ENCODE measurements at places on chromosomes 4 and X.

DNA sequence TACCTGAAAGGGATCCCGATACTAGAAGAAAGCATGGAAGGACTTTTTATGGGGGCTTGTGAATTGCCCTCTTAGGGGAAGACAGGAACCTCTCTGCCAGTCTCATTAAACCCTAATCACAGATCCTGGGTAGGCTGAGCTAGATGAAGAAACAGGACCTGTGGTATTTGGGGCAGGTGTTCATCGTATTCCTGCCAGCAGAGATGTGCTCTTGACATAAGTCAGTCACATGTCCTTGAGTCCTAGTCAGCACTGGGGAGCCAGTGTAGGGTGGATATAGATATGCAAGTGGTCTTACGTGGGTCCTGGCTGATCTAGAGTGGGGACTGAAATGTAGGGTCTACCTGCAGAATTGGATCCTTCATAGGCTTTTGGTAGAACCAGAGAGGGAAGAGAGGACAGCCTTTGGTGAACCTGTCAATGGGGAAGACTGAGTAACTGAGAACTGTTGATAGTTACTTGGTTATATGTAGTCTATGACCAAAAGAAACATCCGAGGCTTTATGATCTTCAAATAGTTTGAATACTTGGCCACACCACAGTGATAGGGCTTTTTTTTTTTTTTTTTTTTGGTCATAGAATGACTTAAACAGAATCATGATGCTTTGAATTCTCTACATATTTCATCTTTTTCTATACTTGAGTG, 63.5 kb upstream of the WDR1 start:
- no peak for DNase-seq

- DNase-seq = no peak
Measured at GRCh38 chrX:70455366-70456202, 10.9 kb downstream of the DLG3 start.

- no peak for DNase-seq
Measured at GRCh38 chrX:86014421-86014820, 32.9 kb downstream of the CHM start.

DNA sequence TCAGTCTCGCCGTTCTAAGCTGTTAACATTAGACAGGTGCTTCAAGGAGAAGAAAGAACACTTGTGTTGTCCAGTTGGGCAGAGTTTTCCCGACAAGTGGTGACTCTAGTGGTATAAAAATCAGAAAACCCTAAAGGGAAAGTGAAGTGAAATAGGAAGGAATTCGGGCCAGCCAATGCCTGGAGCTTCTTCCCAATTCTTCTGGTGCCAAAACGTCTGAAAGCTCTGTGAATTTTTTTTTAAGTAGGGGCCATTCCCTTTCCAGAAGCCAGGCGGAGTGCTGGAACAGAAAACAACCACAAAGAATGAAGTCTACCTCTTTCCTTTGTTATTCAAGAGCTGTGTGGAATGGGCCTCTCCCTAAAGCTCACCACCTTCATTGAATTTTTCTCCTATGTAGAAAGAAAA, 43.1 kb upstream of the PPARGC1A start:
- DNase-seq = no peak

GRCh38 chrX:10923466-10923865, 187.7 kb upstream of the HCCS start:
- DNase-seq = no peak

- no peak for DNase-seq
Measured at GRCh38 chrX:13082206-13083065, 38.0 kb upstream of the FAM9C start.

- no peak for DNase-seq
Measured at GRCh38 chr4:23811161-23811560, 78.7 kb downstream of the PPARGC1A start.

DNA sequence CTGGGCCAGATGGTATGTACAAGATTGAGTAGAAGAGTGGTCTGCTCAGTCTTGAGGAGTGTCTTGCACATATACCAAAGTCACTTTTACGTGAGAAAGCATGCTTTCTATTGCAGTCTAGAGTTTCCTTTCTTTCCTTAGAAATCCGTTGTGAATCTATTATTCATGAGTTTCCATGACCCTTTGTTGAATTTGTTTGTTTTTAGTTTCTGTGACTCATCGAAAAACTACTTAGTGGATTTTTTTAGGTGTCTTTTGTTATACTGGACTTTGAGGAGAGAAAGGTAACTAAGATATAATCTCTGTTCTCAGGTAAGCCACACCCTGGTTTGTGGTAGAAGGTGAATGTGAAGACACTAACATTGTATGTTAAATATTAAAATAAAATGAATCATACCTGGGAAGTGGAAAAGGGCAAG, 23.0 kb downstream of the GALNT7 start:
- no peak for DNase-seq

DNA sequence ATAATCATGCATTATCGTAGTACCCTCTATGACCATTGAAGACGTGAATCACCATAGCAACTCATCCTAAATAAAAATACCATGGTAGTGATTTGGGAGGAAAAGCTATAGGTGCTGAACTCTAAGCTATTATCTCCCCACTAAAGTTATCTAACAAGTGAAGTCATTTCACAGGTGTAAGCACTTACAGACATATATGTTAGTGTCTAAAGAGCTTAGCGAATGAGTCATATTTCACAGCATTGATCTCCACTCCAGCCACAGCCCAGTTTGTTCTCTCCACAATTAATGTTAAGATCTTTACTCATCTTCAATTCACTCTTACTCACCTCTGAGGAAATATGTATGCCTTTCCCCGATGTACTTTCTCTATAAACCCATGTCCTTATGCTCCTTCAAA, 57.0 kb downstream of the DCAF8L1 start:
- DNase-seq = no peak

DNA sequence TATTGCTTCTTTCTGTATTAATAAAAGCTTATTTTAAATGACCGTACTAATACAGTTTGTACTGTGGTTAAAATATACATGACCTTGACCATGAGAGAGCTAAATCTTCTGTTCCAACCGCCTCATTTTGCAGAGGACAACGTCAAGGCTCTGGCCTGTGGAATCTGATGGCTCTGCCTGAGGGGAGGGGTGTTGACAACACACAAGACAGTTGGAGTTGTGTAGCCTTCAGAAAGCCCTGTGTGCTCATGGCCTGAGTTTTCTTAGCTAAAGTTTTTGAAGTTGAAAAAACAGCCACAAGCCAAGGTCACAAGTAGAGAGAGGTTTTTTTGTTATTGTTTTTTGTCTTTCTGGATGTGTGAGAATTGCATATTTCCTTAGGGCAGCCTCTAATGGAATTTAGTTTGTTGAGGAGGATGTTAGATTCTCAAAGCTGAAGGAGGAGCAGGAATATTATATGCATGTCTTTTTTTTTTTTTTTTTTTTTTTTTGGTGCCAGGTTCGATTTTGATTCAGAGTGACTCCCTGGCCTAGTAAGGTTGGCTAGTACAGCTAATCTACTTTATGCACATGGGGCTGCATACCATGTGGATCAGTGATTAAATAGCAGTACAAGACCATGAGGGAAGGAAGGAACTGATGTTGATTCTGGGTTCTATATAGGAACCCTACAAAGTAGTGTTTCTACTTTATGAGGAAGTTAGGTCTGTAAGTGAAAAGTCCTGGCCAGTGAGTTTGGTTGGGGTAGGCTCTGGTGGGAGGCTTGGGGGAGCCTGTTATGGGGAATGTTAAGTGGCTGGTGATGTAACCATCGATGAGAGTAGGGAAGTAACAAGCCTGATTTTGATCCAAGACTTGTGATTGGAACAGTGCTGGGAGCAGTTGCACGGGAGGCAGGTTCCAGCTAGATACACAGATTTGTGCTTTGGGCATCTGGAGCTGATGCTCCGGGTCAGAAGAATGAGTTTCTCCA, 20.3 kb downstream of the SMS start:
- DNase-seq = no peak

DNA sequence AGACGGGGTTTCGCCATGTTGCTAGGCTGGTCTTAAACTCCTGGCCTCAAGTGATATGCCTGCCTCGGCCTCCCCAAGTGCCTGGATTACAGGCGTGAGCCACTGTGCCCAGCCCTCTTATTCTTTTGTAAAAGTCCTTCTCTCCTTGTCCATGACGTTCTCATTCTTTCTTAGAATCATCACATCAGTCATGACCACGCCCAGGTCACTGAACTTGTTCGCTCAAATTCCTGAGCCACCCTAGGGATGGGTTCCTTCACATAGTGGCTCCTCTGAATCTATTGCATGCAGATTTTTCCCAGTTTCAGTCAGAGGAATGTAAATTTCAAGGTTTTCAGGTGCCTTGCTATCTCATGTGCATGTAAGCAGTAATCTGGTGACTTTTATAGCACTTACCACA, 15.7 kb downstream of the JADE1 start:
- no peak for DNase-seq

GRCh38 chrX:103517246-103517645, 2.0 kb downstream of the RAB40A start:
- DNase-seq = no peak

Data from CMK (cell line).